Stimulated activated CD4-positive, alpha-beta T cell treated with anti-CD3 and anti-CD28 coated beads, Interleukin-1b, Interleukin-23, amount 100 ng/mL, for 1 hour (primary cell): ENCODE measurements at places on chromosomes 6 and 20.

GRCh38 chr6:18496462-18496861 lies 109.3 kb downstream of the RNF144B start:
- no peak for DNase-seq

DNA sequence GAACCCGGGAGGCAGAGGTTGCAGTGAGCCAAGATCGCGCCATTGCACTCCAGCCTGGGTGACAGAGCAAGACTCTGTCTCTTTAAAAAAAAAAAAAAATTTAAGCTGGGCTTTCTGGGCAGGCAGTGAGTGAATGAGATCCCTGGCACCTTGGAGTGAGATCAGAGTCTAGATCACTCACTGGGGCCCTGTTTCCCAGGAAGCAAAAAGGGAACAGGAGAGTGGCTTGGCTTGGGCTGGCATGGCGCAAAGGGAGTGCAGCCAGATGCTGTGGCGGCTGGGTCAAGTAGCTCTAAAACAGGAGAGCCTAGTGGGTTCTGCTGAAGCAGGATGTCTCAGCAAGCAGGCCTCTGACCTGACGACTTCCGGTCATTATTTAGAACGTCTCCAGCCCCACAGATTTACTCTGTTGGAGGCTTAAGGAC lies 10.4 kb downstream of the PLCG1 start:
- DNase-seq = no peak

DNA sequence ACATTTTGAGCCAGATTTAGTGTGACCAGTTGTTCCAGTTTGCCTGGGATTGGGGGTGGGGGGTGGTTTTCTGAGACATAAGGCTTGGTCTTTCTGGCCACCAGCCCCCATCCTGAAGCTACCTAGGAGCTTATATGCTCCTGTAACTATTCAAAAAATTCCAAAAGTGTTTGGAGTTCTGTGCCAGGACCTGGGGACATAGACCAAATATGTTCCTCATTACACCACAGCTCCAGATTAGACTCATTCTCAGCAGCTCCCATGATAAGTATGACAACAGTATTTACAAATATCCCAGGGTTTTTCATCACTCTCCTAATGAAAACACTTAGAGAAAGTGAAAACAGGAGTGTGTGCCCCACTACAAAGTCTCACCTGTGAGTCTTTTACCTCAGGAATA lies 37.8 kb upstream of the RNF144B start:
- DNase-seq = no peak

GRCh38 chr6:46637145-46637544 lies 15.5 kb downstream of the CYP39A1 start:
- DNase-seq = no peak

- no peak for DNase-seq
Observed at GRCh38 chr6:156538875-156539660, 238.1 kb upstream of the ARID1B start.

- no peak for DNase-seq
Observed at GRCh38 chr6:128803911-128804310, 79.0 kb upstream of the LAMA2 start.

GRCh38 chr6:44065443-44066140 lies 61.7 kb downstream of the MRPL14 start:
- no peak for DNase-seq

GRCh38 chr20:21523281-21523868 lies 9.5 kb upstream of the NKX2-2 start:
- DNase-seq = no peak
